Large intestine (tissue), 12 donors: ENCODE measurements at places on chromosomes 1 and 21. TPM values are rescaled to one million over a fixed set of nuclear protein-coding genes. Genes with fewer than 3 reads are reported as not detected.

GRCh38 chr1:147700042-147701006 lies 30.0 kb upstream of the ACP6 start:
- peak; percentile 77 for DNase-seq

- no peak for DNase-seq
Observed at GRCh38 chr1:40341491-40342380, 24.6 kb upstream of the COL9A2 start.

DNA sequence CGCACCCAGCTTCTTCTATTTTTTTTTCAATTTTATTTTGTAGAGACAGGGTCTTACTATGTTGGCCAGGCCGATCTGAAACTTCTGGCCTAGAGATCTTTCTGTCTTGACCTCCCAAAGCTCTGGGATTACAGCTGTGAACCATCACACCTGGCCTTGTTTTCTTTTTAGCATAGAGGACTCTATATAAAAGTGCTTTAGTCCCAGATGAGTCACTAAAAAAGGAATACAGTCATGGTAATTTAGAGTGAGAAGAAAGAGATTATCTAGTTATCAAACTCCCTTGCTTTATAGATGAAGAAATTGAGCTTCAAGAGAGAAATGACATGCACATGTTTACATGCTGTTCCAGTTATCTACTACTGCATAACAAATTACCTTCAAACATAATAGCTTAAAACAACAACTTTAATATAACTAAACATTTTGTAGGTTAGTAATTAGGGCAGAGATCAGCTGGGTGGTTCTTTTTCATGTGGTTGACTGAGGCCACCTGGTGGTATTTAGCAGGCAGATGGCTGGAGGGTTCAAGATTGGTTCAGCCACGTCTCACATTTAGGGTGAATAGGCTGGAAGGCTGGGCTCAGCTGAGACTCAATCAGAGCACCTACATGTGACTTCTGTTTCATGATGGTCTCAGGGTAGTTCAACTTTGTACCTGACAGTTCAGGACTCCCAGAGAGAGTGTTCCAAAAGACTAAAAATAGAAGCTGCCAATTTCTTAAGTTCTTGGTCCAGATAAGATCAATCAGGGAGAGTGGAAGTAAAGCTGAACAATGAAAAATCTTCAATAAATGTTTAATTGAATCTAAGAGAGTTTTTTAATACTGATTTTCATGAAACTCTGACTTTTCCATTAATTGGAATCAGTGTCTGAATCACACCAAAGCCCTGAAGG lies 16.9 kb upstream of the MTF2 start:
- DNase-seq, result peak; percentile 47

DNA sequence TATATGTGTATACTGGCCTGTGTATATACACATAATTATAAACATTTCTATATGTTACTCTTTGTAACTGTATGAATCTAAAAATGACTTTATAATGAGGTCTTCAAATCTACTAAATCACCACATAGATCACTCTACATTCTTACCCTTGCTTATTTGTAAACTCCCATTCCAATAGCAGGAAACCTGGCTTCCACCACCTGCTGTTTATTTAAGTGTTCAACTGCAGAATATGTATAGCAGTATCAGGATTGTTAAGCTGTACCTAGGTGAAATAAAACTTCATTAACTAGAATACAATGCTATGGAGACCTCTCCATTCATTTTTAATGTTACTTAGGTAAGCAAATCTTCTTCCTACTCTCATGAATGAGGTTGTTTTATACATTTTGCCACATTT lies 1351.1 kb upstream of the B3GALT2 start:
- no peak for DNase-seq

- no peak for DNase-seq
Observed at GRCh38 chr21:42225571-42226155, 6.7 kb downstream of the ABCG1 start.

GRCh38 chr1:115613767-115614166 lies 28.0 kb upstream of the VANGL1 start:
- no peak for DNase-seq

DNA sequence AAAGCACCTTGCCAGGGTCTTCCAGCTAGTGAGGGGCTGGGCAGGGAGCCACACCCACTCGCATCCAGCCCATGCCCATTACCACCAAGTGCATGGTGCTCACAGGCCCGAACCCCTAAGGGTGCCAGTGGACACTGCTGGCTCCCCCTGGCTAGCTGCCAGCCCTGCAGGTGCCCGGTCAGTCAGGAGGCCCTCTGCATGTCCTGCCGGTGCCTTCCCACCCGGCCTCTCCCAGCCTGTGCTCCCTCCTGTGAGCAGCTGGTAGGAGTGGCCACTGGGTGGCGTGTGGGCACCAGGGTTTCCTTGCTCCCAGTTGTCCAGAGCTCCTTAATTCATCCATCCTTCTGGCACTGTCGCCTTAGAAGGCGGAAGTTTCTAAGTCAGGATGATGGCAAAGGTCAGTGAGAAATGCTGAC lies 33.4 kb downstream of the QSOX1 start:
- peak; percentile 74 for DNase-seq

- DNase-seq, result no peak
Observed at GRCh38 chr1:11138029-11138428, 38.4 kb upstream of the EXOSC10 start.

GRCh38 chr1:1020000-1020404 lies at the start of gene AGRN:
Gene AGRN (plus strand): TSS chr1:1020120. CDS start chr1:1020173, 53 bp downstream.
- no peak for DNase-seq

DNA sequence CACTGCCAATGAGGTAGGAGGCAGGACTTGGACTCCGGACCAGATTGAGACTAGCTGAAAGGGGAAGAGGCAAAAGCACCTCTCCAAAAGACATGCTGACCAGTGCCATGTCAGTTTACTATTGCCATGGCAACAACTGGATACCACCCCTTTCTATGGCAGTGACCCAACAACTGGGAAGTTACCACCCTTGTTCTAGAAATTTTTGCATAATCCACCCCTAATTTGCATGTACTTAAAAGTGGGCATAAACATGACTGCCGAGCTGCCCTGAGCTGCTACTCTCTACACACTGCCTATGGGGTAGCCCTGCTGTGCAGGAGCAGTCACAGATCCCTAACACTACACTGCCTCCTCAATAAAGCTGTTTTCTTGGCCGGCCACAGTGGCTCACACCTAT lies 19.0 kb upstream of the SLC6A9 start:
- DNase-seq, result no peak

- DNase-seq, result no peak
Observed at GRCh38 chr1:207364614-207365013, 43.1 kb downstream of the CD55 start.

DNA sequence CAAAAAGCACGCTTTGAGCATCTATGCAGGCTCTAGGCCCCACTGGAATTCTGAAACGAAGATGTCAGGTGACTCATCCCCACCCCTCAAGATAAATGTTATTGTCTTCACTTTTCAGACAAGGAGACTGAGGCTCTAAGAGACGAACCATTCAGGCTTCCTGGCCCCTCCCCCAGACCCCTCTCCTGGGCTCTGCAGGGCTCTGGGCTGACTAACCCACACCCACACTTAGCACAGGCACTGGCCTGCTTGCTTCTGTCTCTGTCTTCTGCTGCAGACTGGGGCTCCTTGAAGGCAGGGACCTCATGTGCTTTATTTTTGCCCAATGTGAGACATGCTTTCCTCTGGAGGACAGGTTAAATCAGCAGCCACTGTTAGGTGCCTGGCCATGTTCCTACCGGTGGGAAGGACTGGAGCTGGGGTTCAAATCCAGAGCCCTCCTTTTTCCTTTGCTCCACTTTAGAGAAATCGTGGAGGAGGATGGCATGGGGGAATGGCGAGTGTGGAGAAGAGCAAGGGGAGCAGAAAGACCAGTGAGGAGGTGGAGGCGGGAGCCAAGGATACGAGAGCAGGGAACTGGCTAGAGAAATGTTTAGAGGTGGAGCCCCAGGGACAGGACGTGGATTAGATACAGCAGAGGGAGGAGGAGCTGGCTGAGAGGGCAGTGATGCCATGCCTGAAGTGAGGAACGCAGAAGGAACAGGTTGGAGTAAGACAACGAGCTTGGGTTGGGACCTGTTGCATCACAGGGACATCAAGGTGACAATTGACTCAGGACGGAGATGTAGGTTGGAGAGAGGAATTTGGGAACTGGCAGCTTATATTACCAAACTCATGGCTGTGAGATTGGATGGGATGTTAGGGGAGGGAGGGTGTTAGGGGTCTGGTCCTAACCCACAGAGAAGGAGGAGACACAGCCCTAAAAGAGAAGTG lies 1.7 kb downstream of the TMEM125 start:
- DNase-seq, result no peak

DNA sequence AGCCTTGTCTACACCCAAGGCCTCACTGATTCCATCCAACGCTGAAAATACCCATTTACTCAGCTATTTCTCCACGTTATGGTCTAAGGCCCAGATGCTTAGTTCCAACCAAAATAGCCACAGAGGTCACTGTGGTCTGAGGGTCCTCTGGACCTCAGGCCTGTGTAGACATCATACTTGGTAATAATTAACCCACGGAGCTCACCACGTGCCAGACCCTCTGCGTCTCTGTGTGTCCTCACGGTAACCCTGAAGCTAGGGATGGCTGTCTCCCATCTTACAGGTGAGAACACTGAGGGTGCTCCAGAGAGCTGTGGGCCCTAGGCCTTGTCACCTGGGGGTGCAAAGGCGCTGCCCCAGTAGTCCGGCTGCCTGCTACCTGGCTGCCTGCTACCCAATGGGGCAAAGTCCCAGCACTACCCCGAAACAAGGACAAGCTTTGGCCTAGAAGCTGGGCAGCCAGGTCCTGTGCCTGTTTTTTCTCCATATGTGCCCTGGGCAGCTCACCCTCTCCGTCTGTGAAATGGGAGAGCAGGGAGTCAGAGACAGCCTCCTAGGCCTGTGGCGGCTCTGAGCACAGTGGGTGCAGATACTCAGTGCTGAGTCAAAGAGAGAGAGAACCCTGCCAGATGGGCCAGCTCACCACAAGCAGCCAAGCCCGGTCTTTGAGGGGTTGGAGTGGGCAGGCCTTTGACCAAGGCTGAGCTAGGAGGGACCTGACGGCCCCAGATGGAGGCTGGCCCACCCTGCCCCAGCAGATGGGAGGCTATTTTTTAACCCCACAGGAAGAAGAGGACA lies 17.0 kb upstream of the RUNX3 start:
- no peak for DNase-seq

DNA sequence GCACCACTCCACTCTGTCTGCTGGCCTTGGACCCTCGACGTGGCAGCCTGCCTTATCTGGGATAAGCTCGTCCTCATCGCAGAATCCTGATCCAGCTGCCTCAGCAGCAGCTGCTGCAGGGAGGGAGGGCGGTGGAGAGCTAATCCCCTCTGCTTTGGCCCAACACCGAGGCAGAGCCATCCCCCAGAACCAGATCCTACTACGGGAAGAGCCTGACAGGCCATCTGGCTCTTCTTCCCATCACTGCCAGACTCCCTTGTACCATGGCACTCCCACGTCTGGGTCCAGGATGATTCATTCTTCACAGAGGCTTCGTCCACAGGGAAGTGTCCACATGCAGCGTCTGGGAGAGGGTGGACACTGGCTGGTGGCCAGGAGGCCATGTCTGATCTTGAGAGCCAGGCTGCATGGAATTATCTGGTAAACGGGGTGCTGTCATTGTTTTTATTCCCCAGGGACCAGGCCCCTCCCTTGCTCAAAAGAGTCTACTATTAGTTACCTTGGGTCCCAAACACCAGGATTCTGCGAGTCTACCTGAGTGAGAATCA lies 14.6 kb upstream of the PKP1 start:
- DNase-seq, result no peak

DNA sequence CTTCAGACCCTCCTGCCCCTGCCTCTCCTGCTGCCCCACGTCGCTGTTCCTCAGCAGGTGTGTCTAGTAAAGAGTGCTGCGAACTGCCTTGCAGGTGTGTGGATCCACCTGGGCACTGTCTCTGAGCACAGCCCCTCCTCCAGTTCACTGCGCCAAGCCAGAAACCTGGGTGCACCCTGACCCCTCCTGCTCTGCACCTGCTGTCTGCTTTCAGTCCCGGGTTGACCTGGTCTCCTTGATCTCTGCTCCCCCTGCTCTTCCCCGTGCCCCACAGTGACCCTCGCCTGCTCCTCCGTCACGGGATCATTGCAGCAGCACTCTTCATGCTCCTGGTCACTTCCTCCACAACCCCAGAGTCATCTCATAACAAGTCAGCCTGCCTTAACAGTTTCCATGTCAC lies 6.5 kb downstream of the A3GALT2 start:
- peak; percentile 54 for DNase-seq

GRCh38 chr1:219276049-219276738 lies 102.5 kb downstream of the LYPLAL1 start:
- no peak for DNase-seq

DNA sequence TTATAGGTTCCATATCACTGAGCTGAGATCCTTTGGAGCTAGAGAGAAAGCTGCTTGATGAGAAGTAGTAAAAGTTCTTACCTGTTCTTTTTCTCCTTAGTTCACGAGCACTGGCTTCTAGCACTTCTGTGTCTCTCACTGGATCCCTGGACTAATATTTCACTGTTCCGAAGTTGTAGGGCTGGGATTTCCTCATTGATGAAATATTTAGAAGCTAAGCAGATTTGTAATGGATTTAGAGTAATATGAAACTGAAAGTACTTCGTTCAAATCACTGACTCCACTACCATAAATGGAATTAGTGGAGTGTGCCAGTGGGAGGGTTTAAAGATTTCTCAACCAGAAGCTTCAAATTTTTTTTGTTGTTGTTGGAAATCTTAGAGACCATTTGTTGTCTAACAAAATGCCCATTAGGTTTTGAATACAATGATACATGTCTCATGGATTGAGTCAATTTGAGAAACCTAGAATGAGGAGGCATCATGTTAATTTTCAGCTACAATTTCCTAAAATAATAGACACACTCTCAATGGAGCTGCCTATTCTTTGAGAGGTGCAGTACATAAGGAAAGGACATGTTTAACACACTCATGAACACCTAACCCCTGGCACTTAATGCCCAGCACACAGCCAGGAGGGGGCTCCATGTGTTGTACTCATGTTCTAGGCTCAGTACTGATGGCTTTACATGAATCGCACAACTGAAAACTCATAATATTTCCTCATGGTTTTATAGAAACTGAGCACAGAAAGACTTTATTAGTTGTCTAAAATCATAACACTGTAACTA lies at the start of gene GBP1:
GBP1 (minus strand) TSS at position 130 of the 790 bp plus-strand sequence. CDS start 1,974 bp downstream, outside the sequence.
- peak; percentile 85 for DNase-seq

DNA sequence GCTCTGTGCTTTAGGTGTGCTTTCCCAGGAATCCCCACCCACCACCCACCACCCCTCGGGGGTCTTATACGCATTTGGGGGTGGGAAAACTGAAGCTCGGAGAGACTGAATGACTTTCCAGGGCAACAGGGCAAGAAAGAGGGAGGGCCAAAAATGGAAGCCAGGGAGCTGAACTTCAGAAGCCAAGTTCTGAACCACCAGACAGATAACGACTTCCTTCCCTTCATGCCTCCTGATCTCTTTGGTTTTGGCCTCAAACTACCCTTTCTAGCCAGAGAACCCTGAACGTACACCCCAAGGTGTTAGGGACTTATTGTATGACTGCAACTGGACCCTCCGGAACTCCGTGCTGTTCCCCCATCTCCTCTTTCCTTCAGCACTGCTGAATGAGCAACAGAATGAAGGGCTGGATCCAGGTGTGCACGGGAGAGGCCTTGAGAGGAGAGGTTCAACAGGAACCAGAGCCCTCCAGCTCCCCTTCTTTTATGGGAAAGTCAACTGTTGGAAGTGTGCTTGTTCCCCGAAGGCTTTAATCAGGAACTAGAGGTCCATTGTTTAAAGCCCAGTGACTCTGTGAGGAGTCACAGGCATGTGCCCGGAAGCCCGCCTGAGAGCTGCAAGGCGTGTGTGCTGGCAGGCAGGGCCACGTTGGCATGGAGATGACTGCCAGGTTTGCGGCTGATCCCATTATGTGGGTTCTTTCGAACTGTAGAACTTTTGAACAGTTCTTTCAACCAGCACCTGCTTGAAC lies 3.1 kb downstream of the BACE2 start:
- no peak for DNase-seq

NGF gene
- polyA plus RNA-seq, result 1.4 TPM

THEM5 gene
- 0.45 TPM for polyA plus RNA-seq

PADI6 gene
- polyA plus RNA-seq, result not detected

SPRTN gene
- polyA plus RNA-seq, result 9.9 TPM

SLC25A33 gene
- 6.0 TPM for polyA plus RNA-seq

CTSS gene
- 61.7 TPM for polyA plus RNA-seq
